HuH-7.5 (cell line): ENCODE measurements at places on chromosomes 5 and 9.

DNA sequence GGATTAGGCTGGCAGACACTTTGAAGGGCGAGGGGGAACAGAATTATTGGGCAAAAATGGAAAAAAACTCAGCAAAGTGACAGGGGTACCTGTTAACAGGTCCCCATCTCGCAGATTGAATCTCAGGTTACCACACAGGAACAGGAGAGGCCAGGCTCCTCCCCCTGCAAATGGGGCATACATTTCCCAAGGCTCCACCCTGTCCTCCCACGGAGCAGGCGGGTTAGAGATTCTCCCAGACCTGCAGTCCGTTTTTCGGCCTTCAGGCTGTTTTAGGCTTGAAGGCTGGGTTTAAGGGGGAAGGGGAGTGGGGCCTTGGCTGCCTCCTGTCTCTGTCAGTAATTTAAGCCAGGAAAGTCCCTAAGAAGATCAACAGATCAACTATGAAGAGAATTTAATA is 42.7 kb downstream of the LRRC70 start:
- no peak for DNase-seq

DNA sequence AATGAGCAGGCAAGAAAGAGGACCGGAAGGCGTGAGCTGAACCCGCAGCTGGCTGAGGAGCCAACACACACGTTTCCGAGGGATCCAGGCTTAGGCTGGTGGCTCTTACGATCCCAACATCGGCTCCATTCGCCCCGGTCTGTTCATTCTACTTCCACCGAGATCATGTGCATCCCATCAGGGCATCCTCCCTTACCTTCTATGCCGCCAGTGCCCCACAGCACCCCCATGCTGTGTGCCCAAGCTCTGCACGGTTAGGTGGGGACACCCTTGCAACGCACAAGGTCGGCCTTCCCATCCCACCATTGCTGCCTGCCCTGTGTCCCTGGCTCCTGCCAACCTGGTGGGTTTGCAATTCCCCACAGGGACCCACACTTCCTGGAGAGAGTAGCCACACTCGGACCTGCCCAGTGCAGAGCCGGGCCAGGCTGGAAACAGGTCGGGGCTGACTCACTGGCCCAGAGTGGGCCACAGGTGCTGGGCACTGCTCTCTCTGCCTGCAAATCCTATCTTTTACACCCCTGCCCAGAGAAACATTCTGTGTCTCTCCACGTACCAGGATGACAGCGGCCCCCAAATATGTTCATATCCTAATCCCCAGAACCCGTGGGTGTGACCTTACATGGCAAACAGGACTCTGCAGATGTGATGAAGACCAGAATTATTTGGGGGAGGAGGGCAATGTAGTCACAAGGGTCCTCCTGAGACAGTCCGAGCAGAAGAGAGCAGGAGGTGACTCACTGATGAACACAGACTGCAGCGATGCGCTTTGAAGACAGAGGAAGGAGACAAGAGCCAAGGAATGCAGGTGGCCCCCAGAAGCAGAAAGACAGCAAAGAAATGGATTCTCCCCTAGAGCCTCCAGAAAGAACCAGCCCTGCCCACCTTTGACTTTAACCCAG is 182.2 kb downstream of the AUH start:
- DNase-seq, result no peak

DNA sequence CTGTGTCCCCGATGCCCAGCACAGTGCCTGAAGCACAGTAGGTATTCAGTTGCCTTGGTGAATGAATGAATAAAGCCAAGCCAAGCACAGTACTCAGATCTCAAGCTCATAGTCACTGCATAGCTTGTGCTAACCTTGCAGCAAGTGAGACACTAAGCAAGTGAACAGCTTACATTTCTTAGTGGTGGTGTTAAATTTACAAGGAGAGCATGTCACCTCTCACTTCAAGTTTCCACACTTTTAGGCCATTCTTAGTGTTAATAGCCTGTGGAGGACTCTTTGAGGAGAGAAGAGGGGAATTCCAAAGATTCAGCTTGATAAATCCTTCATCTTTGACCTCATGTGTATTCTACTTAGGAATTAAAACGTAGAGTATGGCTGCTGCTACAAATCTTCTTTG is 104.7 kb downstream of the C9orf152 start:
- no peak for DNase-seq

DNA sequence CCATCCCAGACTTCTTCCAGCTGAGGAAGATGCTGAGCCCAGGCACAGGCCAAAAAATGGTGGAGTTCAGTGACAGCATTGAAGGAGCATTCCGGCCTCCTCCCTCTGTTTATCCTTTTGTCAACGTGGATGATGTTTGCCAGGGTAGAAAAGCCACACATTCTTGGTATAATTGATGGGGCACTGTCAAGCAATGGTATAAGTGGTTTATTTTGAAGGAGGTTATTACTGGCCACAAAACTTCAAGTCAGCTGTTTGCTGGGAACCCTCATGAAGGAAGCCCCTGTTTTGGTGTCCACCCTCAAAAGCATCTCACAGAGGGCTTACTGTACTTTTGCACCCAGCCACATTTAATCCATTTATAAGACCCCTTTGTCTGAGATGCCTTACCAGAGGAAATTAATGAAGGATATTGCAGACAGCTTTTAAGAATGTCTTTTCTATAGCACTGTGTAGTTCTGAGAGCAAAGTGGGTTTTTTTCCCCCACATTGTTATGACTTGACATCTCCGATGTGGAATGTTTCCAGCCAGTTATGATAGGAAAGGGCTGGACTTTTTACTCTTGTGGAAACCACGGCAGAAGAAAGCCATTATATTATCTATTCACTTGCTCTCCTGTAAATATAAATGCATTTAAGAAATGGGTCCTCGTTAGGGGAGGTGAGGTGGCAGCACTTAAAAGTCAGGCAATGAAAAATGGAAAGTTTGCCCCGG is 95.5 kb upstream of the SPATA31D4 start:
- no peak for DNase-seq

DNA sequence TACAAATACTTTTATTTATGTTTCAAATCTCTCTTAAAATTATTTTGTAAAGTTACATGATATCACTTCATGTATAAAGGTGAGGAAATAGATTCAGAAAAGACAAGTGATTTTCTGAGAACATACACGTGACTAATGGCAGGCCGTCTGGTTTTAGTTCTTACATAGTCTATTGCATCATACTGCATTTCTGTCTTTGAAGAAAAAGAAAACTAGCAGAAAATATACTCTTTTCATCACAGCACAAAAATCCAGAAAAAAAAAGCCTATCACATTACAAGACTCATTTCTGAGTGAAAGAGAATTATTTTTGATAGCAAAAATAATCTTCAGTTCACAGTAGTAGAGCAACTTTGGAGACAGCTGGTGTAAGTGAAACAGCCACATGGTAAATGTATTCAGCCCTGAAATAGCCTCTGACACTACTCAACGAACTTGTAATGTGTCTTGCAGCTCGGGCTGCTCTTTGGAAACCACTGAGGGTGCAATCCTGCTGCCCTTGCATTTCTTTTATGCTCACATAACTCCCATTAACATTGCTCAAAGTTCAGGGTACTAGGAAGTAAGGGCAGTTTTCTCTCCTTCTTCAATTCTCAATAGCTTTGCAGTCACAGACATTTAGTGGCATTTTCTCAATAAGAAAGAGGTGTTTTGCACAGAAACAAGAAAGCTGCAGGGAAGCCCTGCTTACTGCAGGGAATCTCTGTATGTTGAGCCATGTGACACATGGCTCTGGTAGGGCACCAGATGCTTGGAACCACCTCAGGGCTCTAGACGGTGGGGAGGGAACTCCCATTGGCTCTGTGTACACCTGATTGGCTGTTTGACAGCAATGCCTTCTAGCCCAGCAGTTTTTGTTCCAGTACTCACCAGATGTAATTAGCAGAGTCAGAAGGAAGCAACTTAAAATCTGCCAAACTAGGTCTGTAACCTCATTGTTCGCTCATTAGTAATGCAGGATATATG is 845.3 kb upstream of the PTPRD start:
- no peak for DNase-seq
